ENCODE measurements at places on chromosomes 16 and 17.

- peak; percentile 78 for DNase-seq
These were observed at the start of gene ELOB for GRCh38 chr16:2777231-2777902. TSS of gene ELOB (minus strand) at chr16:2777280. CDS start at chr16:2777239, 41 bp downstream.

GRCh38 chr17:34414339-34414738 lies 51.3 kb upstream of the CCL1 start:
- no peak for DNase-seq

- DNase-seq: no peak
These were observed 228.3 kb upstream of the WSB1 start for GRCh38 chr17:27065588-27065987.

DNA sequence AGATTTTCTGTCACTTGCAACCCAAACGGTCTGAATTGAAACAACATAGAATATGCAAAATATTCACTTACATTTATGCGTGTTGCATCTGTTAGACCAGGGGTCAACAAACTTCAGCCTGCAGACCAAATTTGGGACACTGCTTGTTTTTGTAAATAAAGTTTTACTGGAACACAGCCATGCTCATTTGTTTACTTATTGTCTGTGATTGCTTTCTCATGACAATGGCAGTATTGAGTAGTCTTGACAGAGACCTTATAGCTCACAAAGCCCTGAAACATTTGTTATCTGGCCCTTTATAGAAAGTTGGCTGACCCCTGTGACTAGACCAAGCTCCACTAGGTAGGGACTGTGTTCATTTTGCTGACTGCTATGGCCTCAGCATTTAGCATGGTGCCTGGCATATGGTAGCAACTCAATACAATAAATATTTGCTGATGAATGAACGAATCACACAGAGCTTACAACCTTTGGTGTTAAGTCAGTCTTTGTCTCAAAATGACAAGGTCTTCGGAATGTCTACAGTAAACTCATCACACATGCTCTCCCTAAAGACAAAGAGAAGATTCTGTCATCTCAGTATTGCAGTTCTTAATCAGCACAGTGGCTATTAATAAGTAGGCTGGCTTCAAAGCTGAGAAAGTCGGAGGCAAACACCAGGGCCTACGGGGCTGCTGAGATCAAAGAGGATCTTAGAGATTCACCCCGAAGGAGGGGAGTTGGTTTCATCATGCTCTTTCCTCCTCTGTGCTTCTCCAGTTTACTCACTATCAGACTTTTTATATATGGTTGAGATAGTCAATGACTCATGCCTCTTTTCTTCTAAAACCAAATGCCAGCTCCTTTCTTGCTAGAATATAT lies 95.2 kb upstream of the AXIN2 start:
- DNase-seq: no peak

- no peak for DNase-seq
These were observed 645 bp downstream of the NLGN2 start for GRCh38 chr17:7408252-7408727.

GRCh38 chr16:17289674-17290635 lies 180.8 kb downstream of the XYLT1 start:
- DNase-seq: no peak

DNA sequence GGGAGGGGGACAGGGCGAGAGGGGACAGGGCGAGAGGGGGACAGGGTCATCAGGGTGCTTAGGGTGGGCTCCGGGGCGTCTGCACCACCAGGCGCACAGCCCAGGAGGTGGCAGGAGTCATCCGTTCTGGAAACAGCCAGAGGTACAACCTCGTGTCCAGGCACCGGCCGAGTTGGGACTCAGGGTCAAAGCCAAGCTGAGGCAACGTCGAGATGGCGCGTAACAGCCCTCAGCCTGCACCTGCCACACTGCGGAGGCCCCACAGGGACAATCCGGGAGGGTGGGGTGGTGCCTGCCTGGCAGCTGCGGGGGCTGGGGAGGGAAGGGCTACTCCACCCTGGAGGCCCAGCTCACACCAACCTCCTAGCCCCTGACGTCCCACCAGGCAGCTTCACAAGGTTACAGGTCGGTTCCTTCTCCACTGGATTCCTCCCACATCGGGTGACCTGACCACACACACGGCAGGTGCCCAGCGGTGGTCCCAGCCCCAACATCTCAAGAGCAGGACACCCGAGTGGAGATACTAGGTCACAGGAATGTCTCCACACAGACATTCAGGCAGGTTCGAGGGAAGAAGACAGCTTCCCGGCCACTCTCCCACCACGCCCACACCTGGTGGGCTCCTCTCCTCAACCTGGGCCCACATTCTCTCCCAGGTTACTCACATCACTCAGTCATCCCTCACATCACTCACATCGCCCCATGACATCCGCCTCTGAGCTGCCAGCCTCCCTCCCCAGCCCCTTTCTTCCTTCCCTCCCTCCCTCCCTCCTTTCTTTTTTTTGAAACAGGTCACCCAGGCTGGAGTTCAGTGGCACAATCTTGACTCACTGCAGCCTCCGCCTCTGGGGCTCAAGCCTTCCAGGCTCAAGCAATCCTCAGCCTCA lies 47.3 kb downstream of the RPH3AL start:
- DNase-seq: no peak

DNA sequence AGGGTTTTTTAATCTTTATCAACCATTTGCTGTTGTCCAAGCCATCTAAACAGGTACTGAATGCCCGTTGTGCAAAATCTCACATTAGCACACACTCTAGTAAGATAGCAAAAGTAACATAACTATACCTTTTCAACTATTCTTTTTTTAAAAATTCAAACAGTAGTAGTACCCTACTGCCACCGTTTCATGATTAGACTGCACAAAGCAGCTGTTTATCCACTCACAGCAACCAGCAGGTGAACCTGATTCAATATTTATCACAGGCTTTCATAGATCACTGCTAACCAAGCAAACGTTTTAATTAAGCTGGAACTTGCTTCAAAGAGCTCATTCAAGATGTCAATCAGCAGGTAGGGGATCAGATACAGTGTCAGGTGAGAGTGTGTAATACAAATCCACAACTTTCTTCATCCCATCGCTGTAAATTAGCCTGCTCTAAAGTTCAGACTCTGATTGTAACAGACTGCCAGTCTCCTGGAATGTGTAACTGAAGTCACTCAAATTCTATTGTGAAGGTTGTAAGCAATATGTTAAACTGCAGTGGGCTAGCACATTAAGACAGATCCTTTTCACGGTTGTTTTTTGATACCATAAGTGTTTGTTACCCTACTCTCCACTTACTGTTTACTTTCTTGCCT lies 47.3 kb downstream of the BRIP1 start:
- no peak for DNase-seq

GRCh38 chr16:9054460-9054859 lies 37.0 kb upstream of the HAPSTR1 start:
- DNase-seq: no peak

GRCh38 chr17:58756246-58757161 lies 850 bp downstream of the PPM1E start:
- DNase-seq: no peak

GRCh38 chr17:49910094-49910857 lies 58.7 kb upstream of the DLX4 start:
- DNase-seq: no peak

GRCh38 chr17:18326039-18326438 lies 10.9 kb downstream of the SMCR8 start:
- no peak for DNase-seq

- DNase-seq: no peak
These were observed 52.5 kb downstream of the NKD1 start for GRCh38 chr16:50600582-50601283.

DNA sequence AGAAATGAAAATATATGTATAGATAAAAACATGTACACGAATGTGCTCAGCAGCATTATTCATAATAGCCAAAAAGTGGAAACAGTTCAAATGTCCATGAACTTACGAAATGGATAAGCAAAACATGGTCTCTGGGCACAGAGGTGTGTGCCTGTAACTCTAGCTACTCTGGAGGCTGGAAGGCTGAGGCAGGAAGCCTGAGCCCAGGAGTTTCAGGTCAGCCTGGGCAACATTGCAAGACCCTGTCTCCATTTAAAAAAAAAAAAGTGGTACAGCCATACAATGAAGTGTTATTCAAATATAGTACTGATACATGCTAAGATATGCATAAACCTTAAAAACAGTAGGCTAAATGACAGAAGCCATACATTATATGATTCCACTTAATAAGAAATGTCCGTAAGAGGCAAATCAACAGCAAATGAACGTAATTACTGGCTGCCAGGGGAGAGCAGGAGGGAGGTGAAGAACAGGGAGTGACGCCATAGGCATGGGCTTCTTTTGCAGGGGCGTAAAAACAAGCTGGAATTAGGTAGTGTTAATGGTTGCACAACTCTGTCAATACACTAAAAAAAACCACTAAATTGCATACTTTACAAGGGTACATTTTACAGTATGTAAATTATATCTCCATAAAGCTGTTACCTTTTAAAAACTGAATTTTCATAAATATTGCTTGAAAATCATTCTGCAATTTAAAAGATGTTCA lies 87.2 kb upstream of the PLEKHM1 start:
- no peak for DNase-seq

GRCh38 chr17:18100616-18101015 lies 7.9 kb upstream of the MYO15A start:
- no peak for DNase-seq

DNA sequence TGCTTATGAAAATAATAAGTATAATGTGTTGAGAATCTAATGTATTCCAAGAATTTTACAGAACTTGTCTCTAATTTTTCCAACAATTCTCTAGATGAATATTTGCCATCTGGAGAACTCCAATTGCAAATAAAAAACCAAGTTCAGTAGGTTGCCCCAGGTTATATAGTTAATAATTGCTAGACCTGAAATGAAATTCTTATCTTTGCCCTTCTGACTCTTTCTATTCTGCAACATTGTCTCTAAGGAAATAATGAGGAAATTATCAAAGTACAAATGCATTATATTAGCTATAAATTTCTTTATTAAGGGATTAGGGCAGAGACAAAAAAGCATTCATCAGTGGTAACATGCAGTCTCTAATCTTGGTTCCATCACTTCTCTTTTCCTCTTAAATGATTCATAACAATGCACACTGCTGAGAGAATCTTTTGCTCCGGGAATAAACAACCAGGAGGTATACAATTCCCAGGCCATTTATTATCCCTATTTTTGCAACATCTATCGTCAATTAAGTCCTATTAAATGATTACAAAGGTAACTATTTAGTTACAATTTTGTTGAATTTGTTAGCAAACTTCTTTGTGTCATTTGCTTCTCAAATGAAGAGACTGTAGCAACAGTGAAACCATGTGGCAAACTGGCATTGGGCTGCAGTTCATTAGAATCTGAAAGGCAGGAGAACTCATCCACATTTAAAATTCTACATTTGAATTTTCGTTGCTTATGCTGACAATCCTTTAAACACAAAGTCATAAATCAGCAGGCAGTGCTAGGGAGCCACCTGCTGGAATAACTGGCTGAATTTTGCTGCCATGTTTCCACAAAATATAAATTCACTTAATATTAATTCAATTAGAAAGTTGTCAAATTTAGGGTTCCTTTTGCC lies 349.6 kb downstream of the KIF2B start:
- DNase-seq: no peak

GRCh38 chr16:54050459-54051210 lies 236.0 kb downstream of the IRX3 start:
- no peak for DNase-seq
